ENCODE measurements at places on chromosomes 16 and 17.
A peak's percentile ranks its signal among the peaks of the same experiment; 100 is the strongest.

DNA sequence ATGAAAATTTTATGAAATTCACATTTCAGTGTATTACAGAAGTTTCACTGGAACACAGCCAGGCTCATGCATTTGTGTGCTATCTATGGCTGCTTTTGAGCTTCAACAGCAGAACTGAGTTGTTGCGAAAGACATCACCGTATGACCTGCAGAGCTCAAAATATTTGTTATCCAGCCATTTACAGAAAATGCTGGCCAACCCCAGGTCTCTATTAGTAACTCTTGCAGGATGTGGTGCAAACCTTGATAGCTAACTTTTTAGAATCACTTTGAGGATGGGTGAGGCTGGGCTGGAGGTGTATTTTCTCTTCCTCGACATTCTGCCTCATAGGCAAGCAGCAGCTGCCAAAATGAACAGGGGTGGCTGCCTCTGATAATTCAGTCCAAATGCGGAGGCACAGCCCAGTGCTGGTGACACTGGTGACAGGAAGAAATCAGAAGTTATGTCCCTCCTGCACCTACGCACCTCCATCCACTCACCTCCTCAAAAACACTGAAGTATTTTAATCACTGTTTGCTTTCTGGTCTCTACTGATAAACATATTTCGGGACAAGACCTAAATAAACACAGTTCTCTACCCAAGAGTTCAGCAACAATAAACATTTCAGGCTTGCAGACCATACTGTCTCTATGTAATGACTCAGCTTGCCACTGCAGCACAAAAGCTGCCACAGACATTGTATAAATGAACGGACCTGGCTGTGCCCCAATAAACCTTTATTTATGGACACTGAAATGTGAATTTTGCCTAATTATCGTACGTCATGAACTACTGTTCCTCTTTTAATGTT lies 28.5 kb downstream of the ARHGAP17 start:
- no peak for DNase-seq

DNA sequence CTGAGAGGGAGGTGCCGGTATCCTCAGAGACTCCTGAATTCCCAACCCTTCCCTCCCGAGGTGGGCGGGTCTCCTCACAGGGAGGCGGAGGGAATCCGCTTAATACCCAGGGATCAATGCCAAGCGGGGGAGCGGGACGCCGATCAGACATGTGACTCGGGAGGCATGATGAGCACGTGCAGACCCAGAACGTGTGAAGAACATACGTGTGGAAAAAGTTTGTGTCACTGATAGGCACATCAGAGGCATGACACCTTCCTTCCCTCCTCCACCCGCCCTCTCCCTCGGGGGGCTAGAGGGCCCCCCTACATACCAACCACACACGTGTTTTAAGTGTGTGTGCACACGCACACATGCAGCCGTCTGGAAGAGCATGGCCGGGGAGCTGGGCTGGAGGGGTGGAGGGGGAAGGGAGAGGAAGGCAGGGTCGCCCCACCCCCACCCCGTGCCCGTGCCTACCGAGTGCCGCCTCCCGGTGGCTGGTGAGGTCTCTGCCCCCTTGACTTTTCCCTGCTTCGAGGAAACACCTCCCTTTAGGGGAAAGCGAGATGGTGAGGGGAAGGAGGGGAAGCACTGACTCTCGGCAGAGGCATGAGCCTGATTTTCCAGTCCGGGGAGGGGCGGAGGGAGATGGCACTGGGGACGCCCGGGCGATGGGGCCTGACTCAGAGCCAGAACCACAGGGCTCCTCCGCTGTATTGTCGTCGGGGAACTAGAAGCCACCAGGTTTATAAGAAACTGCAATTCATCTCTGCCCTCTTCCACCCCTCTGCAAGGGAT lies 12.1 kb upstream of the TBX21 start:
- peak; percentile 76 for DNase-seq

DNA sequence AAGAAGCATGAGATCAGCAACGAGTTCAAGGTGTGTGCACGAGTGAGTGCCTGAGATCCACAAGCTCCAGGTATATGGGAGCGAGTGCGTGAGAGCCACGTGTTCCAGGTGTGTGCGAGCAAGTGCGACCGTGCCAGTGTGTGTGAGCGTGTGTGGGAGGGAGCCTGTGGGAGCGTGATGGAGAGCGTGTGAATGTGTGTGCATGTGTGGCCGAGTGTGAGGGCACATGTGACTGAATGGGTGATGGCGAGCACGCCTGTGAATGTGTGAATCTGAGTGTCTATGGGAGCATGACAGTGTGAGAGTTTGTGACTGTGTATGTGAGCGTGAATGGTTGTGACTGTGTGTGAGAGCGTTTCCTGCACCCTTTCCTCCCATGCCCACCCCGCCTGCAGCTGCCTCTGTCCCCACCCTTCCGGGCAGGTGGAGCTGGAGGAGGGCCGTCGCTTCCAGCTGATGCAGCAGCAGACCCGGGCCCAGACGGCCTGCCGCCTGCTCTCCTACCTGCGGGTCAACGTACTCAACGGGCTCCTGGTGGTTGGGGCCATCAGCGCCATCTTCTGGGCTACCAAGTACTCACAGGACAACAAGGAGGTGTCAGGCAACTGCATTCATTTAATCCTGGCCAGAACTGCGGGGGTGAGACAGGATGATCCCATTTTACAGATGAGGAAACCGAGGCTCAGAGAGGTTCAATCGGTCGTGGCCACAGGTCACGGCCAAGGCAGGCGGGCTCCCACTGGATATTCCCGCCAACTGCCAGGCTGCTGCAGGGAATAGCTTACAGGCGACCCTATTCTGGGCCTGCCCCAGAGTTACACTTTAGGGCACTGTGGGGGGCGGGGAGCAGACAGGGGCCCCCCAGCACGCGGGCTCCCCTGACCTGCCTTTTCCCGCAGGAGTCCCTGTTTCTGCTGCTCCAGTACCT lies 3.7 kb downstream of the TMC8 start:
- DNase-seq = no peak

DNA sequence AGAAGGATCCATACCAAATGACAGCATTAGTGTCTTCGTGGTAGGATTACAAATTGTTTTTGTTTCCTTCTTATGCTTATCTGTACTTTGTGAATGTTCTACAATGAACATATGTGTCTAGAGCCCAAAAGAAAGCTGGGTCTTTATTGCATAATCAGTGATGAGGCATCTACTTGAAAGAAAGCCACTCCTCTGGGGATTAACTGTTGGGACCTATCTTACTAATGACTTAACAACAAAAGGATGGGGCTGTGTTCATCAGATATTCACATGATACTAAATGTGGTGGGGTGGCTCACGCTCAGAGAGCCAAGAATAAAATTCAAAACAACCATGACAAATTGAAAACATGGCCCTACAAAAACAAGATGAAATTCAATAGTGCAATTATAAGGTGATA lies 160.2 kb downstream of the RGS9 start:
- DNase-seq = no peak

DNA sequence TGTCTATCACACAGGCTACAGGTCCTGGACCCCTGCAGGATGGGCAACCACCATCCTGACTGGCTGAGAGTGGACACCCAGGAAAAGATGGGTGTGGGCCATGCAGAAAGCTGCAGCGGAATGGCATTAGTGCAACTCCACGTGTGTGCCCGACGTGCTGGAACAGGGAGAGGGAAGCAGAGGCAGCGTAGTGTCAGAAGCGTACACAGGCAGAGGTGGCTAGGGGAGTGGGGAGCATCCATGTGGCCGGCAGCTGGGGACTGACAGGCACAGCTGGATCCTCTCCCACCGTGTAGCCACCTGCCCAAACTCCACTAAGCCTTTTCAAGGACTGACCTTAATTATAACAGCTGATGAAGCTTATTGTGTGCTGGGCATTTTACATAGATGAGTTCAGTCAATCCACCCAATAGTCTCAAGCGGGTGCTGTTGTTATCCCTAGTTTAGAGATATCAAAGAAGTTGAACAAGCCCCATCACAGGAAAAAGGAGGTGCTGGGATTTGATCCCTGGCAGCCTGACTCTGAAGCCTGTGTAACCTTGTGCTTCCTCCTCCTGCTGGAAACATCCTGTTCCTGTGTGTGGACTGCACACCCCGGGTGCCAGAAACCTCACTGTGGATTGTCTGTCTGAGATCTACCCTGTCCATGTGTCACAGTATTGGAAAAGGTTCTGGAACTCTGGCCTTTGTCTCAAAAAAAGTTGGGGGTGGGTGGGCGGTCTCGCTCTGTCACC lies 114.0 kb downstream of the PRKCA start:
- no peak for DNase-seq

- DNase-seq = no peak
Observed at GRCh38 chr16:10966129-10966528, 21.8 kb downstream of the CLEC16A start.

DNA sequence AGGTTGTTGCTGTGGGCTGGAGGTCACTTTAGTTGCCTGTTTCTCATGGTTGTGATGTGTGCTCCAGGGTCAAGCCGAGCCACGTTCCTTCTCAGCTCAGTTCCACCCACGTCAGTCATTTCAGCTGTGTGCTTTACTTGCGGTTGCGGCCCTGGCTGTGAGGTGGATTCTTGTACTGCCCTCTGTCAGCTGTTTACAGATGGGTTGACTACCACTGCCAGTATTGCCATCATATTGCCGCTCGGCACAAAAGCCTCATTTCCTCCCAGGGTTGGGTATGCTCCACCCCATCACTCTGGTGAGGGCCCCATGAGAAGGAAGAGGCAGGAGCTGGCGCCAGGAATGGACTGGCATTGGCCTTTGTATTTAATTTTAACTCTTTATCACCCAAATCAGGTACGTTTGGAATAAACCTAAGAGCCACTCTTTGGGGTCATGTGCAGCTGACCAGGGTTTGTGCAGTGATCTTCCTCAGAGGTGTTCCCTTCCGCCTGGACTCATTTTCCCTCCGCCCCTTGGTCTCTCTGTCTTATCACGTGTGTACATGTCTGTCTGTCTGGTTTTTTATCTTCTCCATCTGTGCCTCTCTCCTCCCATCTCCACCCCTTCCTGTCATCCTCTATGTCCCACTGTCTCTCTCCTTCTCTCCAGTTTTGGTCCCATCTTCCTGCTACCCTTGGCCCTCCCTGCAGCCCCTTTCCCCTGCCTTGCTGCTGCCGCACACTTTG lies 25.0 kb downstream of the METTL22 start:
- DNase-seq = no peak

GRCh38 chr16:88606148-88606757 lies 32.1 kb upstream of the IL17C start:
- no peak for DNase-seq

DNA sequence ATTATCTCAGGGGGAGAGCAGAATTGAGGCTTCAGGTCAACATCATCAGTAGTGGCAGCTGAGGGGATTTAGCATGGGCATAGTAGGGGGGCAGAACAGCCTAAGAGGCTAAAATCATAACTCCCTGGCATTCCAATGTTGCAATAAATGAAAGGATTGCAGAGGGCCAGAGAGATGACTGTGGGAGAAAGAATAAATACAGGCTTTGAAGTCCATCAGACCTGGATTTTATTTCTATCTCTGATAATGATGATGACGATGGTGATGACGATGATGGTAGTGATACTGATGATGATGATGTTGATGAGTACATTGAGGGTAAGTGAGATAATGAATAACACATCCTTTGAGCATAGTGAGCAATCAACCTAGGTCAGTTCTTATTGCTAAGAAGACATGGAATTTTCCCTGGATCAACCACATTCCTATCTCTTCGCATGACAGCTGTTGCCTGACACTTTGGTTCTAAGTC lies 107.4 kb upstream of the CDH11 start:
- no peak for DNase-seq

DNA sequence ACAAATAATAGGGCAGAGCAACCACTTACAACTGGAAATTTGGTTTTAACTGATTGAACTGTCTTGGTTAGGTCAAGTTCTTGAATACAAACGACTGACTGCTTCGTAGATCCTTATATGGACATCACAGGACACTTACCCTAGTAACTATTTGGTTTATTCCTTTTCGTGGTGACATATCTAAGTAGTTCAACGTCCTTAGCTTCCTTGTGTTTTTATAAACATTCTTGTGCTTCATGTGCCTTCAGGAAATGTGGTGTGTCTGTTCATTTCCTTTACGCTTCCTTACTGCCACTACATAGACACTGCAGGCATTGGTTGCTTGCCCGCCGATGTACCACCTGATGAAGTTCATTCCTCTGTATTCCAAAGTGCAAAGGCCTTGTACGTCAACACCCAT lies 59.3 kb downstream of the USP10 start:
- DNase-seq = no peak

GRCh38 chr16:68086336-68086841 lies 1.2 kb downstream of the NFATC3 start:
- DNase-seq = no peak

GRCh38 chr17:58344047-58344790 lies 7.8 kb downstream of the SUPT4H1 start:
- no peak for DNase-seq
